Nucleus accumbens (tissue), 56 donors: ENCODE measurements at places on chromosomes 11 and 22.

- DNase-seq, result no peak
These were observed 82.7 kb downstream of the CADM1 start for GRCh38 chr11:115421352-115421991.

DNA sequence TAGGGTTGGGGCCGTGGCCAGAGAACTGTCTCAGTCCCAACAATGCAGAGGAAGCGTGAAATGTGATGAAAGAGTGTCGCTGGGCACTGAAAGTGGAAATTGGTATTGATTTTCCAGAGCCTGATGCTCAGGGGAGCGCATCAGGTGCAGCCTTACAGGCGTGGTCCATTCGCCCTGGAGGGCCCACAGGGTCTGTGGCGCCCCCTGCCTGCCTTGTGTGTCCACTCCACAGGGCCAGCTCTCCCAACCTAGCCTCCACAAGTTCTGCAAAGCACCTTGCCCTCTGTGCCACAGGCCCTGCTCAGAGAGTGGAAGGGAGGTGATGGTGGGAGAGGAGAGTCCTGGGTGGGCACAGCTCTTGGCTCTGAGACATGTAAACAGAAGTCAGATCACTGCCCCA is 54.9 kb upstream of the LMO1 start:
- no peak for DNase-seq

GRCh38 chr11:105673089-105673488 is 63.2 kb downstream of the GRIA4 start:
- no peak for DNase-seq

DNA sequence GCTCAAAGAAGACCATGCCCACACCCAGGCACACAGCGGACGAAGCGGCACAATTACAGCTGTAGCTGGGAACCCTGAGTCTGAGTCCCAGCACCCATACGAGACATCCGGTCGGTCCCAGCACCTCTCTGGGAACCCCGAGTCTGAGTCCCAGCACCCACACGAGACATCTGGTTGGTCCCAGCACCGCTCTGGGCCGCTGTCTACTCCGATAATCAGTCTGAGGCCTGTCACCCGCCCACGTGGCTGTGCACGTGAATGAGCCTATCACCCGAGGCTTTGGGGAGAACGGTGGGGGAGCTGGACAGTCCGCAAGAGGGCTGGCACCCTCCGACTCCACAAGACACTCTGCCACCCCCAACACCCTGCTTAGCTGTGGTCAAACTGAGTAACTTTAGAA is 6.2 kb downstream of the TTLL8 start:
- no peak for DNase-seq

DNA sequence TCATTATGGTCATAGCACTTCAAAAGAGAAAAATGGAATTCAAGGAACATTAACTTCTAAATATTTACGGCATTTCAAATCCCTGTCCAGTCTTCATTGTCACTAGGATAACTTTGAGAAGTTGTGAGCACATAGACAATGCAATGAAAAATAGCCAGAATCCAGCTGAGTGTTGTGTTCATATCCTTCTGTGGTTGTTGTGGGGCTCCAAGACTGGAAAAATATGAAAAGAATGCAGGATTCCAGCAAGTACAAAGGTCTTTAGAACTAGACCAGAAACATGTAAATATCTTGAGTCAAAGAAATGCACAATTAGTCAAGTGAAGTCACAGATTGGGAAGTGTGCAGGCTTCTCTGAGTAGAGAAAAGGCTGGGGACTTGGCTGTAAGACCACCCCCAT is 68.7 kb downstream of the WT1 start:
- DNase-seq, result no peak

DNA sequence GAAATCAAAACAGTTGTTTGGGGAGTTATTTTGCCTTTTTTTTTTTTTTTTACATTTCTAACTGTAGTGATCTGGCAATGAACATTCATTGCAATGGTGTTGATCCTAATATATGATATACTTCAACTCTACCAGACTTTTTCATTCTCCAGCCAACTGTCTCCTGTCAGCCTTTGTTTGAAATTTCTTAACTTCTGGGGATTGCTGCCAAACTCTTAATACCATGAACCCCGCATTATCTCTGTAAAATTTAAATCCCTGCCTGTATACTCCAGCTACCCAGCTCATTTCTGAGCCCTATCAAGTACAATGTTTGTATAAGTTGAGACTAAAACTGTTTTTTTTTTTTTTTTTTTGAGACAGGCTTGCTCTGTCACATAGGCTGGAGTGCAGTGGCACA is 280.7 kb downstream of the TTC28 start:
- no peak for DNase-seq

GRCh38 chr11:68735646-68736045 is 15.7 kb downstream of the TESMIN start:
- DNase-seq, result no peak

- DNase-seq, result no peak
These were observed 147.2 kb downstream of the TRPC6 start for GRCh38 chr11:101436511-101437142.

DNA sequence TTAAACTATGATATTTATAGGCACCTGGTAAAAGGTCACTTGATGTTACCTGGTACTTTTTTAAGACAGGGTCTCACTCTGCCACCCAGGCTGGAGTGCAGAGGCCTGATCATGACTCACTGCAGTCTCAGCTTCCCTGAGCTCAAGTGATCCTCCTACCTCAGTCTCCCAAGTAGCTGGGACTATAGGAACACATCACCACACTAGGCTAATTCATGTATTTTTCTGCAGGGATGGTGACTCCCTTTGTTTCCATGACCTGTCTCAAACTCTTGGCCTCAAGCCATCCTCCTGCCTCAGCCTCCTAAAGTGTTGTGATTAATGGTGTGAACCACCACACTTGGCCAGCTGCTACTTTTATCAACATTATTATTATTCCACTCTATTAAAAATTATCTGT is 47.6 kb downstream of the OR4C45 start:
- no peak for DNase-seq

- no peak for DNase-seq
These were observed 4.0 kb downstream of the B3GNT6 start for GRCh38 chr11:77038029-77038824.

DNA sequence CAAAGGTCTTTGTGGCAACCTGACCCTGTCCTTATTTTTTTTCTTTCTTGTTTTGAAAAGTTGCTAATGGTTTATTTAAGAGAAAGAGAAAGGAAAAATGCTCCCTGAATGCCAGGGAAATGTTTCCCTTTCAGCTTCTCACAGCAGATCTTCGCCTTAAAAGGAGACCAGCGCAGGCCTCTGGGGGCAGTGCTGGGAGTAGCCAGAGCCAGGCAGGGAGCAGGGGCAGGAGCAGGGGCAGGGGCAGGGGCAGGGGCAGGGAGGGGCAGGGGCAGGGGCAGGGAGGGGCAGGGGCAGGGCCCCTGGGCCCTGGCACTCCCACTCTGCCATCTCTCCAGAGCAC is 5.1 kb downstream of the MOB2 start:
- DNase-seq, result no peak

DNA sequence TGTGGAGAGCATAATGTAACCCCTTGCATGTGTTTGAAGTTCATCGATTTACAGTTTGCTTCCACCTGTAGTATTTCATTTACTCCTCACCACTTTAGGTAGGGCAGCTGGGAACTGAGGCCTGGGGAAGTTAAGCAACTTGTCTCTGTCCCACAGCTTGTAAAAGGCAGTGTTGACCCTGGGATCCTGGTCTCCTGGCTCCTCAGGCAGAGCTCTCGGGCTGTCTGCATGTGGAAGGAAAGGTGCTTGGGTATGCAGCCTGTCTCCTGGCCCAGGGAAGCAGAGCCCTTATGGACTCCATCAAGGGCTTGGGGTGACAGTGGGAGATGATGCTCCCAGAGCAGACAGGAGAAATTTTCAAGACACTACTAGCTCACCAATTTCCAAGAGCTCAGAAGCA is 49.9 kb downstream of the TRIM29 start:
- DNase-seq, result no peak

GRCh38 chr11:15742626-15743519 is 613.5 kb downstream of the SOX6 start:
- no peak for DNase-seq

DNA sequence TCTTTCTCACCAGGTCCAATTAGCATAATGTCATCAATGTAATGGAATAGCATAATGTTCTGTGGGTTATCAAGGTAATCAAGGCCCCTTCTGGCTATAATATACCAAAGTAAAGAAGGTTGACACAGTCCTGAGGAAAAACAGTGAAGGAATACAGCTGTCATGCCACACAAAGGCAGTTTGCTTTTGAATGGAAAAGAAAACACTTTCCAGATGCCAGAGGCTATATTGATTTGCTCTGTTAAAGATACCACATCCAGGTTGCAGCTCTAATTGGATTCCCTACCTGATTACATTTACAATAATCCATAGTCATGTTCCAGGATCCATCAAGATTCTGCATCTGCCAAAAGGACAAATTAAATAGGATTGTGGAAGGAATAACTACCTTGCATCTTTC is 22.3 kb upstream of the CLPB start:
- no peak for DNase-seq

DNA sequence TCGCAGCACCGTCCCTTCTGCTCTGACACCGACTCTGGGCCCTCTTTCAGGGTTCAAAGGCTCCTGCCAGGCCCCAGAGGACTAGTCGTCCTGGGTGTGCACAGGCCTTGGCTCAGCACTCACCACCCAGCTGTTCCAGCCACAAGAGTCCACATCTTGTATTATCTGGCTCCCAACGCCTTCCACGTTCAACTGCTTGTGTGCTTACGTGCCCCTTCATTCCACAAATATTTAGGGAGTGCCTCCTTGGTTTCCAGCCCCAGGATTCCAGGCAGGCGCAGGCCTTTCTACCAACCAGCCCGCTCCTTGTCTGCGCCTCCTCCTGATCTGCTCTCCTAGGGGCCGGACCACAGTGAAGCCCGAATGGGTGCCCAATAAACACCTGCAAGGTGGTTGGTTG is 70.9 kb downstream of the SCUBE1 start:
- no peak for DNase-seq

DNA sequence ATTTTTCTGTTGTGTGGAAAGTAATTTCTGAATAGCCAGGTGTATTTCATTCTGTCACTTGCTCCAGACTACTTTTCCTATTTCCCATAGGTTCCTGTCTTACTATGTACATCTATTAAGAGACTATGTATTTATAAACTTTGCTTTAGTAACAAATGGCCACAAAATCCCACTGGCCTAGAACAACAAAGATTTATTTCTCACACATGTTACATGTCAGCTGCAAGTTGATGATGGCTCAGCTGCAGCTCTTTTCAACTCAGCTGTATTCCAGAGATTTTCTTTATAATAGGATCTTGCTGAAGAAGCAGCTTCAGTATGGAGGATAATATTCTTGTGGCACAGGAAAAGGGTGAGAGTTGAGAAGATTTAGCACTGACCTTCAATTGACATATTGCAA is 539.6 kb upstream of the LRRC4C start:
- DNase-seq, result no peak

DNA sequence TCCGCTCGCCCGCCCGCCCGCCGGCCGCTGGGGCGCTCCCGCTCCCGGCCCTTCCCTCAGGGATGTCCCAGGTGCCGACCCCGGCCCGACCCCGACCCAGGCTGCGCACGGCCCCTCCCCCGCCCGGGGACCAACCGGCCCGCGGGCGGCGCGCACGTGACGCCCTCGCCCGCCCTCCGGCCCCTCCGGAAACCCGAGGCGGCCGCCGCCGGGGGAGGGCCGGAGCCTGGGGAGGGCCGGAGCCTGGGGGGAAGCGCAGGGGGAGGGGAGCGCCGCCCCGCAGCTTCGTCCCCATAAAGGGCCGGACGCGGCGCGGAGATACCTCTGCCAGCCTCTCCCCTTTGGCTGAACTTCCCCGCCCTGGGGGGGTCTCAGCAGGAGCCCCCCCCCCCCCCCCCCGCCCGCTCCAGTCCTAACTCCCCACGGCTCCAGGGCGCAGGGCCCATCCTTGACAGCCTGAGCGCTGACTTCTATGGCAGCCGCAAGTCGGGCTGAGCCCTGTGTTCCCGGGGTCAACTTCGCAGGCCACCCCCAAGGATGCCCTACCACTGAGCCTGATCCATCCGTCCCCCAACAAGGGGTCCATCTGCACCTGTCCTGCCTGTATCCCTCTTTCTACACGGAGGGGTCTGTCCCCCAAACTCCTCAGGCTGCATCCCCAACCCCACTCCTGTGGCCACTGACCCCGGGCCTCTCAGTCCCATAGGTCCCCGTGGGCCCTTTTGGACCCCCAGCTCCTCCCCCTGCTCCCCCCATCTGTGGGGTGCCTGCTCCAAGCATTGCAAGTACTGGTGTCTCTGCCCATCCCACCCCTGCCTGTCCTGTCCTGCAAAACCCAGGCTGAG is at the start of gene MAPK12:
Gene MAPK12, minus strand, starts transcription at position 69 of the 845 bp plus-strand sequence. CDS start 174 bp downstream, outside the sequence.
- DNase-seq, result no peak

- DNase-seq, result no peak
These were observed 37.8 kb downstream of the TBC1D22A start for GRCh38 chr22:46800102-46800857.

- no peak for DNase-seq
These were observed 32.3 kb downstream of the ARVCF start for GRCh38 chr22:19984201-19984753.
